ENCODE measurements at places on chromosomes 1 and 21. TPM values are rescaled to one million over a fixed set of nuclear protein-coding genes. Genes with fewer than 3 reads are reported as not detected.

Gene CLDN17
- total RNA-seq, result not detected

Gene OR2M3
- total RNA-seq, result not detected

Gene RPE65
- total RNA-seq, result not detected

Gene DISP3
- not detected for total RNA-seq

Gene KIAA1614
- 8.4 TPM for total RNA-seq

Gene OR2T1
- total RNA-seq, result not detected

Gene FAM163A
- total RNA-seq, result under 0.01 TPM

Gene MROH9
- total RNA-seq, result under 0.01 TPM

Gene CFHR3
- not detected for total RNA-seq

Gene NR1I3
- total RNA-seq, result not detected

Gene S100A12
- total RNA-seq, result not detected

Gene IL6R
- total RNA-seq, result 11.6 TPM

Gene CLEC20A
- total RNA-seq, result not detected

Gene S100A7
- total RNA-seq, result not detected

Gene FAM72B
- 5.2 TPM for total RNA-seq

Gene LCE1F
- not detected for total RNA-seq

Gene SPTA1
- total RNA-seq, result not detected

Gene AGT
- total RNA-seq, result 0.32 TPM

Gene UBAP2L
- 79.6 TPM for total RNA-seq

Gene XCL2
- not detected for total RNA-seq

Gene ID3
- 32.4 TPM for total RNA-seq

Gene ZNF695
- total RNA-seq, result 1.3 TPM

Gene PCP4
- total RNA-seq, result not detected

Gene ZNF593OS
- total RNA-seq, result 0.32 TPM

Gene ILDR2
- 0.43 TPM for total RNA-seq

Gene BEND5
- total RNA-seq, result not detected

Gene KPNA6
- 96.7 TPM for total RNA-seq

Gene TRAF3IP3
- total RNA-seq, result not detected

Gene MCOLN2
- 1.7 TPM for total RNA-seq

Gene STIL
- 21.2 TPM for total RNA-seq

Gene FAM177B
- total RNA-seq, result not detected

Gene SPRR1A
- not detected for total RNA-seq

Gene SWT1
- 3.9 TPM for total RNA-seq

Gene NUDT4B
- total RNA-seq, result 25.4 TPM

Gene PADI4
- total RNA-seq, result not detected

Gene FMO2
- total RNA-seq, result 1.7 TPM

Gene MMP23B
- 11.0 TPM for total RNA-seq

Gene TEKT2
- not detected for total RNA-seq

Measured in fibroblast of villous mesenchyme (primary cell).